ENCODE measurements at places on chromosomes 7 and 10. TPM values are rescaled to one million over a fixed set of nuclear protein-coding genes. Genes with fewer than 3 reads are reported as not detected.

DNA sequence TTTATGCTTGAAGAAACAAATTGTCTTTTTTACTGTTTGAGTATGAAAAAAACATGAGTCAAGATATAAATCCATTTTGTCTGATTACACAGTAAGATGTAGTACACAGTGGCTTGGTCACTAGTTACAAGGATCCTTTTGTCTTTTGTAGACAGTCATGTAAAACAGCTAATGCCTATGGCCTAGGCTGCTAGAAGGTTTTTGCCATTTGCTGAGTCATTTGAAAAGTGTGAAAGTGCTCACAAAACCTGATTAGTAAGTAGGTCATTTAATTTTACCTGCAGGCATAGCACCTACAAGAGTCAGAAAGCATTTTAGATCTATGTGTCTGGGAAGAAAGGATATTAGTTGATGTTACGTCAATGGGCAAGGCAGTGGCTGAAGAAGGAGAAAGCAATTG lies 819.4 kb downstream of the MAGI2 start:
- no peaks in the 10 kb centered on the region for H3K4me1 ChIP-seq
- H3K27me3 ChIP-seq: no peaks in the 10 kb centered on the region
- no peak overlapping the region for H3K27ac ChIP-seq
- H3K4me3 ChIP-seq: no peak overlapping the region

The MEOX2 gene
- not detected for total RNA-seq

The CYP3A7 gene
- not detected for total RNA-seq

The SLC37A3 gene
- 54.2 TPM for total RNA-seq

The PNLIPRP2 gene
- 0.78 TPM for total RNA-seq

The ZNF503 gene
- total RNA-seq: 1.1 TPM

DNA sequence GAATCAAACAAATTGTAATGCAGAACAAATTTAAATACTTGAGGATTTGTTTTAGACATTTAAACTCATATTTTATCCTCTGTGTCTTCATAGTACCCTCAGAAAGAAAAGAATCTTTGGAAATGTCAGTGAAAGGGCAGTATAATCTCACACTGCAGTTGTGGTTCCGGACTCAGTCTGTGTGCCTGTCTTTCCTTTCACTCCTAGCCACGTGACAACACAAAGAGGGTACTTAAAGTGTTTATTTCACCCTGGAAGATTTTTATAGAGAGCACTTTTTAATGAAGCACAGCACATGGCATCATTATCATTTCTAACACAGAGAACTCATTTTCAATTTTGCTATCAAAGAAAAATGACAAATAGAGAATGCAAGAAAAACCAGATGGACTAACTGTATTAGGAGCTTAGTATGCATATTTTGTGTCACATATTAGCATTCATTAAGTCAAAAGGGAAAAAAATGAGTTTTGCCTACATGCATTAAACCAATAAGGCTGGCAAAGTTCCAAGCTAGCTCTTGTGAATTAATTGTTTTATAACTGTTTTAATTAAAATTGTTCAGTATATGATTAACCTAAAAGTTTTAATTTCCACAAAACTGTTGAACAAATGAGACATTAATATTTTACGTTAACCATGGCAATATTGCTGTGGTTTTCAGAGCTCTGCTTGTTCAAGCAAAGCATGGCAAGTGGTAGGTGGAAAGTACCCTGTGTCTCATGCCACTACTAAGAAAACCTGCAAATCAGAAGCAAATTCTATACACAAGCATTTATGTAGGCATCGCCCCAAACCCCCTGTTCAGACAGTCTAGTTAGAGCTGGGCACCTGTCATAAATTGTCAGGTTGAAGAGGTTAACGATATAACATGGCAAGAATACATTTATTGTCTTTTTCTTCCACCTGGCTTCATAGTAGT lies 65.9 kb downstream of the AUTS2 start:
- H3K27ac ChIP-seq: no peak overlapping the region
- no peaks in the 10 kb centered on the region for H3K27me3 ChIP-seq
- peaks cover 3% of the 10 kb centered on the region for H3K36me3 ChIP-seq
- H3K4me1 ChIP-seq: peaks cover 5% of the 10 kb centered on the region
- no peak for DNase-seq
- H3K4me3 ChIP-seq: no peak overlapping the region

DNA sequence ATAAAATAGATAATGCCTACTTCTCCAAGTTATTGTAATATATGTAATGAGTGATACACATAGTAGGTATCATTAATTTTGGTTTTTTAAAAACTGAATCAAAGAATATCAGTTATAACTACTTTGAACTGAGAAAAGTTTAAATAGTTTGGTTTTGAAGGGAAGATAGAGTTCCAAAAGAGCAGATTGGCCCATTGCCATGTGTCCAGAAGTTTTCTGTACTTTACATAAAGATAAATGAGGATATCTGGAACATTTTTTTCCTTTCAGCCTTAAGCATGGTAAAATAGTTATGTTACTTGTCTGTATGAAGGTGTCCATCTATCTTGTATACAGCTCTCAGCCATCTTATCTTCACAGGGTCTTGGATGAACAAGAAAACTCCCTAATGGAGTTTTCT lies 97.9 kb upstream of the MXI1 start:
- H3K36me3 ChIP-seq: peaks cover 33% of the 10 kb centered on the region
- H3K27ac ChIP-seq: no peak overlapping the region
- DNase-seq: no peak
- no peaks in the 10 kb centered on the region for H3K4me1 ChIP-seq
- H3K27me3 ChIP-seq: no peaks in the 10 kb centered on the region
